HS-5 (cell line): ENCODE measurements at places on chromosomes 6 and 20.
A peak's percentile ranks its signal among the peaks of the same experiment; 100 is the strongest.

DNA sequence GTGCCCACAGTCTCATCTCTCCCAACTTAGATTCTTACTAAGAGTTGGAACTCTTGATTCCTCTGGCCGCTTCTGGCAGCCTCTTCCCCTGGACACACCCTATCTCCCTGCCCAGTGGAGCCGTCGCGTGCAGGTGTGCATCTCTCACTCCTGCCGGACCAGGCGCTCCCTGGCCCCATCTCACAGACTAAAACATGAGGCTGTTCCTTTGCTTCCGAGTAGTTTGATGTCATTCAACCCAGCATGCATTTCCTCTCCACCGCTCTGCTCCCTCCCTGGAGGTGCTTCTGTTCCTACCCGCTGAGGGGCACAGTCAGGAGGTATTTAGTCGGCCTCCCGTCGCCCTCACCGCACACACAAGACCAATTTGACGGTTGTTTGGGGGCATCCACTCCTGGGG is 228.0 kb upstream of the QKI start:
- no peak for DNase-seq

GRCh38 chr6:147226163-147226724 is 22.0 kb downstream of the STXBP5 start:
- no peak for DNase-seq

GRCh38 chr6:156881687-156882629 is 104.8 kb downstream of the ARID1B start:
- no peak for DNase-seq

DNA sequence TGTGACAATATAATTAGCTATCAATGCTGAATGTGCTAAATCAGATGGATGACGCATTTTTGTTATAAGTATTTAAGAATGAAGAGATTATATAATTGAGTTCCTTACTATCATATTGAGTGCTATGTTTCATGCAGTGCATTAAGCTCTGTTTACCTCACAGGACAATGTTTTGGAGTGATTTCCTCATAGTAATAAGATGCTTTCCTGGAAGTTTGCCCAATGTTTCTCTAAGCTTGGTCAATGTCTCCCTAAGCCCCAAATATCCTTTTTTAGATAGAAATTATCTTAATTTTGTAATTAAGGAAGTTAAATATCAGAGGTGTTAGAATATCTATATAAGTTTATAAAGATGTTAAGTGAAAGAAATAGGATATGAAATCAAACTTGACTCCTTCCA is 489.6 kb downstream of the MMUT start:
- DNase-seq = no peak

- no peak for DNase-seq
Measured at GRCh38 chr20:59631751-59632540, 27.6 kb downstream of the PHACTR3 start.

- DNase-seq = peak; percentile 47
Measured at GRCh38 chr20:59074456-59074855, 31.9 kb upstream of the PRELID3B start.

DNA sequence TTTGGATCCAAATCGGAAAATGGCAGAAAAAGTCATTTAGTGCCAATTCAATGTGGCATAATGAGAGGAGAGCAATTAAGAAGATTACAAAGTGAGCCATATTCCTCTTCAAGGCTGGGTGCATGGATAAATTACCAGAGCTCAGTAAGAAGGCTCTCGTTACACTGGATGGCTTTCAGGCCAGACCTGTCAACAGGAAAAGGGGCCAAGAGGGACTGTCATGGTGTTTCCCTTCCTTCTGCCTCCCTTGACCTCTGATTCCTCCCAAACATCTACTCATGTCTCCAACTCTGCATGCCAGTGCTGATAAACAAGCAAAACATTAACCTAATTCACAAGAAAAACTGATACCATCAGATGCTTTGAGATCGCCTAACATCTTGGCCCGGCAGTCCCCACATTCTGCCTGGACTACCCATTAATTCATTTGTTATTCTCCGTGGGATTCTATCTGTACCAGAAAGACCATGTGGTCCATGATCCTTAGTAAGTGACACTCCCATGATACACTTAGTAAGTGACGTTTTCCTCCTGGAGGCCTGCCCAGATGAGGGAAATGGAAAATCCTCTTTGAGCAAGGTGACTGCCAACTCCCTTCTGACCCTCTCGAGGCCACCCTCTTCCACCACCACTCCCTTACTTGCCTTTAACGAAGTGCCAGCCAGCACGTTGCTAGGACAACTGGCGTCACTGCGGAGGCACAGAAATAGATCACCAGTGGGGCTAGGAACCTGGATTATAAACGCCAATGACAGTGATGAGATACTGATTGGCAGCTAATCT is 239.2 kb downstream of the GMPR start:
- no peak for DNase-seq
